ENCODE measurements at places on chromosomes 2 and 18.

- peak; percentile 48 for DNase-seq
Observed at GRCh38 chr2:85920810-85921545, 32.2 kb upstream of the ST3GAL5 start.

DNA sequence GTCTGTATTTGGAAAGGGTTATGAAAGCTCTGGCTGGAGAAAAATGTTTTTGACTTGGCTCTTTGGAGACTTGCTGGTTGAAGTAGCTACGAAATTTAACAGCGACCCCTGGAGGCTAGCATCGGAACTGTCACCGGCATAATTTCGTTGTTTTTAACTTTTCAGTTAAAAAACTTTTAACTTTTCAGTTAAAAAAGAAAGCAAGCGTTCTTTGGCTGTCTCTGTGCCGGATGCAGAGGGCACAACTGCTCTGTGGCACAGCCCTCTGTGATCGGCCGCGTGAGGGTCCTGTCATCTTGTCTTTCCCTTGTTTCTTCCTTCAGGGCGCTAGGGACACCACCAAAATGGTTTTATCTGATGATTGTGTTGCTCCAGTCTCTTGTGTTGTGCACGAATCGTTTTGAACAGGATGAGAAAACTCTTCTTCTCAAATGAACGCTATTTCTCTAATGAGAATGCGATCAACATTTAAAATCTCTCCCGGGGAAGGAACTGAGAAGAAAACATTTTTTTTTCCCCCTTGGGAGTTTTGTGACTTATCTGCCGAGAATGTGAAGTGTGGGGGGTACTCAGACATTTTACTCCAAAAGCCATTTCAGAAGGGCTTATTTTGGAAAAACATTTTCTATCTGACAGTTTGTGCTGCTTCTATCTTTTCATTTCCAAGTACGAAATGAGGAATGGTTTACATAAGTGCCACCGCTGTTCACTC lies 57.1 kb downstream of the ADCYAP1 start:
- peak; percentile 32 for DNase-seq

DNA sequence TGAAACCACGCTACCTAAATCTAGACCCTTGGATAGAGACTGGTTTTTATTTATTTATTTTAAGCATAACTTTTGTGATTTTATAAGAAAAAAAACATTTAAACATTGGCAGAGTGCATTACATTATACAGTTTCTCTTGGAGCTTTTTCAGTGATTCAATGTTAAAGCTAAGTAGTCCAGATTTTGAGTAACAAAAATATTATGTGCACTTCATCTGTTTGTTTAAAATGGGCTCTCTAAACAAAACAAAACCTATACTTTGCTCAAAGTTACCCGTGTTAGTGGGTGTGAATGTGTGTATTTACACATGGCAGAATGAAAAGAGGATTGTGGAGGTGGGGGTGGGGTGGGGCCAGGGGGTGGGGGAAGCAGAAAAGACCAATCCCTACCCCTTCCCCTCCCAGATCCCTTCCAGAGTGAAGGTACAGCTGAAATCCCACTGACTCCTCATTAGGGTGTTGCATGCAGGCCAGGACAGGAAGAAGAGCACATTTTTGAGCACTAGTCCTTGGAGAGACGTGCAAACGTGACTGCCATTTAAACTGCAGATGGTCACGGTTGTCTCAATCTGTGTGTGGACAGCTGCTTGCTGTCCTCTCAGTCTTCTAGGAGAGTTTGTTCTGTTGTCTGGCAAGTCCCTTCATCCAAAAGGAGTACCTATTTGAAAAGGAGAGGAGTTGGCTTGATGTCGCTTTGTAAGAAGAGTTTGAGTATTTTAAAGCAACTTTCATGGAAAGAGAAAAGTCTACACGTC lies 303.0 kb downstream of the ICOS start:
- DNase-seq: no peak

GRCh38 chr2:99911736-99912135 lies 230.7 kb downstream of the AFF3 start:
- no peak for DNase-seq

DNA sequence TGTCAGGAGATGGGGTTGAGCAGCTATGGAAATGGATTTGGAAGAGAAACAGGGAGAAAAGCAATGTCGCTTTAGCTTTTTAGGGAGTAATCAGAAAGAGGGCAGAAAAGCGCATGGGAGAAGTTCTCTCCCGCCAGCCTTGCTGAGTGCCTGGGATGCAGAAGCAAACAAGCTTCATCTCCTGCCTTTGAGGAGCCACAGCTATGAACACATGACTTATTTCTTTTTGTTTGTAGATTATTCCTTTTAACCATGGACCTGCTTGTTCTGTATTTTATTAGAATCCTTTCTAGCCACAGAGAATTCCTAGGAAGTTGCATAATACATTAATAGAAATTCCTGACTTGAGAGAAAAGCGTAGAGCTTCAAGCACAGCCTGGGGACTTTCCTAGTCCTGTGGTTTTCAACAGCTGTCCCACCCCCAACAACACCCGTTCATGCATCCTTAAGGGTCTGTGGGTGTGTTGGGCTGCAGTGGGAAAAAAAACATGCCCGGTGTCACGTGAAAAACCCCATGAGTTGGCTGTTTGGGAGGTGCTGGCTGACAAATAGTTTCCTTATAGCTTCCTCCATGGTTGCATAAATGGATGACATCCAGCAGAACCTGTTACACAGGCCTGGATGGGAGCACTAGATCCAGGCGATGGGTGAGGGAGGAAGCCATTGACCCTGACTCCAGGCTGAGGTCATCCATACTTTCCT lies 14.9 kb downstream of the SLC9A4 start:
- peak; percentile 40 for DNase-seq

- no peak for DNase-seq
Observed at GRCh38 chr2:23683001-23683400, 243.9 kb downstream of the ATAD2B start.

GRCh38 chr2:19868224-19868623 lies 33.6 kb downstream of the TTC32 start:
- DNase-seq: no peak

GRCh38 chr2:128473175-128474035 lies 154.7 kb upstream of the HS6ST1 start:
- DNase-seq: no peak

DNA sequence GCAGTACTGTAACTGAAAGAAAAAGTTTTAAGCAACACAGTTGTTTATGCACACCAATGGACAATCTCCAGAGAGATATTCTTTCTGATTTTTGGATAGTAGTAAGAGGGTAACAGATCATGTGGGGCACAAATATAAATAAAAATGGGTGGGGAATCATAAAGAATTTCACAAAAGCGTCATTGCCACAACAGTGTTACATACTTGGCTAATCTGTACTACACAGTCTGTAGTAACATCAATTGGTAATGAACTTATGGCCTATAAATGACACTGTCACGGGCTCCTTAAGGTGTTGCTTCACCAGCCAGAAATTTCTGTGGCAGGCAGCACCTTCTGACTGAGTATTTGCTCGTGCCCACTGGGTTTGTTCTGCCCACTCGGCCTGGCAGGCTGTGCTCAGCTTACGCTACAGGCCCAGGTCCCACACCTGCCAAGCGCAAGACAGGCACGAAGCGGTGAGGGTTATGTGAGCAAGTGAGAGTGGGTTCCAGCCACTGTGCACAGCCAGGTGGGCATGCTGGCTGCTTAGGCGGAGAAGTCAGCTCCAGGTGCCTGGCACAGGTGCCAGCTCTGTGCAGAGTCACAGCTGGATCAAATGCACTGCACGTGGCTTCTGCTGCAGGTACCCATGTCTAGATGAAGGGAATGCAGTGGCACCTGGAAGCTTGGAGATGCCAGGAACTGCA lies 532.5 kb upstream of the SLC39A10 start:
- DNase-seq: no peak

DNA sequence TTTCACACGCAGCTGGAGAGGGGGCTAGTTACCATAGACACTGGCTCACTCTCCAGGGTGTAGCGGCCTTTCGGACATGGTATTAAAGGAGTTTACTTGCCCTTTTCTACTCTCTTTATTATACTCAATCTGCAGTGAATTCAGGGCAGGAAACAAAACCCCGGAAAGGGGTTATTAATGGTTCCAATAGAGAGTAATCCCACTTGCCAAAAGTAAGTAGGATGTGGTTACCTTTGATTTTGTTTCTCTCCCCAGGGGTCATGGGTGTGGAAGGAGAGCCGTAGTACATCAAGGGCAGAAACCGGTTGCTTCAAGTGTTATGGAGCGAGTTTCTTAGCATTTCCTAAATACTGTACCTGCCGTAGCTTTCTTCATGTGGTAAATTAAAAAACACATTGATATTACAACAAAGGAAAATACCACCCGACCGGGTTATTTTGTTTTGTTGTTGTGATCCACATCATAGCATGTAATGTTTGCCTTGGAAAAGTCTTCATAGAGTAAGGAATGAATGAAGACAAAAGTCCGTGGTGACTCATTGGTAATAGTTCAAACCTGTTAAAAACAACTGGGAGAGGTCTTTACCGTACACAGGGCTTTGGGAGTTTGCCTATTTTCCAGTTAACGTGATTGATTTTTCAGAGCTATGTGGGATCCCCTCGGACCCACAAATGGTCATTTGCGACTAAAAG lies 71.5 kb downstream of the SLC4A3 start:
- DNase-seq: no peak

DNA sequence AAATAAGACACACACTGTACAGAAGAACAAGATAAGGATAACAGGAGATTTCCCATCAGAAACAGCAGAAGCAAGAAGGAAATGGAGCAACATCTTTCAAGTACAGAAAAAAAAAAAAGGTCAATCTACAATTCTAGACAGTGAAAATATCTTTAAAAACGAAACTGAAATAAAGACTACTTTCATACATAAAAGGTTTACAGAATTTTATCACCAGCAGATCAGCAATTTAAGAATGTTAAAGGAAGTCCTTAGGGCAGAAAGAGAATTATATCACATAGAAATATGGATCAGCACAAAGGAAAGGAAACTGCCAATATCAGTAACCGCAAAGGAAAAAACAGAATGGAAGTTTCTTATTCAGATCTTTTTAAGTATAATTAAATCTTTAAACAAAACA lies 931.0 kb downstream of the EPHA4 start:
- DNase-seq: no peak

- DNase-seq: no peak
Observed at GRCh38 chr18:42623935-42624334, 491.6 kb downstream of the RIT2 start.

GRCh38 chr2:161662373-161662772 lies 38.2 kb downstream of the SLC4A10 start:
- no peak for DNase-seq

DNA sequence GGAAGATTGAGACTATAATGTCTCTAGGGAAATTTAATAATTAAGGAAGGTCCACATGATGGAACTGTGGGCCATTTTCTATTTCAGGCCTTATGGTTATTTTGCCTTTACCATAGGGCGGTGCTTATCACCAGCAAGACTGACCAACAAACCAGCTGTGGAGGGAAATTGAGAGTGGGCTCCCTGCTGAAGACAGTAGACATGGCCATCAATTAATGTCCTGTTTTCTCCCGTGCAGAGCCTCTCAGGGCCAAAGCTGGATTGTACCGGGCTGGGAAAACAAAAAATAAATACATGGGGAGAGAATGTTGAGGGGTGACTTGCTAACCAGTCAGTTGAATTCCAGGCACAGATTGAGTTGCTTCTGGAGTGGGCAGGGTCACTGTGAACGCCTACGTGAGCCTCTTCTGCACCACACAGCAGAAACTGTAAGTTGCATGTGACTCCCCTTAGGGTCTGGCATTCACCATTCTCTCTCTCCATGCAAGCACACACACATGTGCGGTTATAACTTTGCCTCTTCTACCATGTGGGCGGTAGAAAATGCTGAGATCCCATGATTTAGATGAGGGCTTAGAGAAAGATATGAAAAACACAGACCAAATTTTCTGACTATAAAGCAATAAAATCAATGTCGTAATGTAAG lies 128.5 kb downstream of the COPS8 start:
- DNase-seq: peak; percentile 86

GRCh38 chr2:67851956-67852824 lies 210.6 kb downstream of the C1D start:
- no peak for DNase-seq

DNA sequence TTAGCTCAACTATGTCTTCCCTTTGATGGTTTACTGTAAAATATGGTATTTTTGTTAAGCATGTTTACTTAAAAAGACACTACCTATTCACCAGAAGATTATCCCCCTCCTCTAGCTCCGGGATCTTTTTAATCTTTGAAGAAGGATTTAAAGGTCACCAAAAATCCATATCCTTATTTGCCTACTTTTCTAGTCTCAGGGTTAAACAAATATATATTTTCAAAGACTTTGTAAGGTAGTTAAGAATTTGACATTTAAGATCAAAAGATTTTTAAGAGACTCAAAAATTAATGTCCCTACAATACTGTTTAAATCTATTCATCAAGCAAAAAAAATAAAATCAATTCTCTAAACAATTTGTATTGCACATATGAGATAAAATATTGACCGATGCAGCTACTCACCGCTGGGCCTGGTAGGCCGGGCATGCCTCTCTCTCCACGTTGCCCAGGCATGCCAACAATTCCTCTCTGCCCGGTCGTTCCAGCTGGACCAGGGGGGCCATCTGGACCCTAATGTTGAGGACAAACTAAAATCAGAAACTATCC lies 76.1 kb downstream of the COL3A1 start:
- no peak for DNase-seq

DNA sequence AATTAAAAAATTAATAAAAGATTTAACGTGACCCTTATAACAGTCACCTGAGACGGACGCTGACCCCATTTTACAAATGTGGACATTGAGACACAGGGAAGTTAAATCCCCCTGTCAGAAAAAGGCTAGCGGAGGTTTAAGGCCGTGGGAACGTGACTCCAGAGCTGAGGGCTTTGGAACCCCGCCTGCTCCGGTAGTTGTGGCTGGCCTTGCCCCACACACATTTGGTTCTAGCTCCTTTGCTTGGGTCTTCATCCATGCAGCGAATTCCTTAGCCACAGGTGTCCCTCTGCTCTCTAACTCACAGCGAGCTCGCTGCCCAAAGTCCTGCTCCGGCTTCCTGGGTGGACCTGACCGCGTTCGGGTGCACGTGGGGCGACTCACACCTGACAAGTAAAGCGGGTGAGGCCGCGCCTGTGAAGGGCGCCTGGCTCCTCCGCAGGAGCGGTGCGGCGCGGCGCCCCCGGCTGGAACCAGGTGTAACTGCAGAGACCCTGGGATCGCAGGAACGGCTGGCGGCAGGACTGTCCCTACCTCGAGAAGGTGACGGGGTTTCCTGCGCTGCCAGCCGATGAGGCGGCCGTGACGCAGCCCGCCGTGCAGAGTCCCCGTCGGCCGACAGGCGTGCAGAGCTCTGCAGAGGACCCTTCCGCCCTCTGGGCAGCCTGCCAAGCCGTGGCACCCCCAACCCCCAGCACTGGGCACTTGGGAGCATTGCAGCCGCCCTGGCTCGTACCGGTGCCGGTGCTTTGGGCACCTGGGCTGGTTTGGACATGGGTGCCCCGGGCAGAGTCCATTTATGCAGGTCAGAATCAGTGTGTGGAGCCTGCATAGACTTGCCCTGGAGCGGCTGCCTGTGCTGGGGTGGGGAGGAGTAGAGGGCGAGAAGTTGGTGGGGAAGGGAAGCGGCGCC lies 2.4 kb upstream of the PROC start:
- DNase-seq: no peak

GRCh38 chr2:18546567-18546966 lies 13.9 kb downstream of the RDH14 start:
- no peak for DNase-seq

- no peak for DNase-seq
Observed at GRCh38 chr2:172094294-172095145, 8.2 kb downstream of the DLX2 start.
